ENCODE measurements at places on chromosomes 13 and 19.

DNA sequence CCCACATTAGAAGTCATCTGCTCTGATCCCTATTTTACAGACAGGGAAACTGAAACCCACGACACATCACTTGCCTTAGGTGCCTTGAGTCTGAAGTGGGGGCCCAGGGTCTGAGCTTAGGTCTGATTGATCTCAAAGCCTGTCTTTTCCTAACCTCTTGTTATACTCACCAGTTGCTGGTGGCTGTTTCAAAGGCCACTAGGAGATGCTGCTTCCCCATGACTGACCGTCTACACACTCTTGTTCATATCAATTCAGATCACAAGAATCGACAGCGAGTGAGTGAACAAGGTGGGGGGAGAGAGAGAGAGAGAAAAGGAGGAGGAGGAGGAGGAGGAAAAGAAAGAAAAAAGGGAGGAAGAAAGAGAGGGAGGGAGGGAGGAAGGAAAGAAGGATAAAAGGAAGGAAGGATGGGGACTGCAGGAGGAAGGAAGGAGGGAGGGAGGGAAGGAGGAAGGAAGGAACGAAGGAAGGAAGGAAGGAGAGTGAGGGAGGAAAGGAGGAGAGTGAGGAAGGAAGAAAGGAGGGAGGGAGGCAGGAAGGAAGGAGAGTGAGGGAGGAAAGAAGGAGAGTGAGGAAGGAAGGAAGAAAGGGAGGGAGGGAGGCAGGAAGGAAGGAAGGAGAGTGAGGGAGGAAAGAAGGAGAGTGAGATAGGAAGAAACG is 3.3 kb downstream of the OR10H1 start:
- no peak for DNase-seq

DNA sequence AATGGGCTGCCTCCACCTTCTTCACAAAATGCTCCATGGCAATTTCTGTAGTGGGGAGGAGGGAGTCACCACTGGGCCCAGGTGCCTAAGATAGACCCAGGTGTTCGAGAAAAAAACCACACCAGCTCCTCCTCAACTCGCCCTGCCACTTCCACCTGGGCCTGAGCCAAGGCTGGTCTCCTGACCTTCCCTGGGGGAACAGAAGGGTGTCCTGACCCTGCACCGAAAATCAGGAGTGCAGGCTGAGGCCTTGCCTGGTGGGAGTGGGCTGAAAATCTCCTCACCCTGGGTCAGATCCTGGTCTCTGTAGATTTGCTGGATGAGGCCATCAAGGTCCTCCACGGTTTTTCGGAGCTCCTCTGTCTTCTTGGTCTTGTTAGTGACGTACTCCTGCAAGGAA is 17.6 kb upstream of the AKAP8 start:
- no peak for DNase-seq

DNA sequence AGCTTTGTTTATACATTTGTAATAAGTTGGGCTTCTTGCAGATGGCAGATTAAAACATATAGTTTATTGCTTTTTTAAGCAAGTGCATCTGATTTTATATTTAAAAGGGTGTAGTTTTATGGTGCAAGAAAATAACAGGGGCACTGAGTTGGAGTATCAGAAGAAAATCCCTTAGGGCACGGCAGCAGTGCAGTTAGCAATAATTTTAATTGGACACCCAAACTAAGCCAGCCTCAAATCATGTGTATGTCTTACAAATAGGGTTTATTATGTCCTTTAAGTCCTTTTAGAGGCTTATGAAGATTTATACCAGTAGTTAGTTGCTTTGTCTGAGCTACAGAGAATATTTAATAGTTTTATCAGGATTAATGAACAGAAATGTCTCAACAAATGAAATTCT is 57.5 kb downstream of the GPC6 start:
- DNase-seq: no peak

GRCh38 chr13:112434032-112434431 is 57.9 kb downstream of the SPACA7 start:
- DNase-seq: no peak

DNA sequence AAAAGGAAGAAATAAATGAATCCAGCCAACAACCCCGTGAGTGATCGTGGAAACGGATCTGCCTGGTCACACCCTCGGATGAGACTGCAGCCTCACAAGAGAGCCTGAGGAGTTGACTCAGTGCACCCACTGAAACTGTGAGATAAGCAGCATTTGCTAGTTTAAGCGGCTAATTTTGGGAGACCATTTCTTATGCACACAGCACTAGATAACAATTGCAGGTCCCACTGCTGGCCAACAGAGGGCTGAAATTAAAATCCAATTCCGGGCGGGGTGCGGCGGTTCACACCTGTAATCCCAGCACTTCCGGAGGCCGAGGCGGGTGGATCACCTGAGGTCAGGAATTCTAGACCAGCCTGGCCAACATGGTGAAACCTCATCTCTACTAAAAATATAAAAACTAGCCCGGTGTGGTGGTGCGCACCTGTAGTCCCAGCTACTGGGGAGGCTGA is 3.6 kb downstream of the UQCR11 start:
- no peak for DNase-seq
